ENCODE measurements at places on chromosomes 3 and 15.

GRCh38 chr3:140236836-140237501 lies 302.0 kb downstream of the CLSTN2 start:
- no peak for DNase-seq

DNA sequence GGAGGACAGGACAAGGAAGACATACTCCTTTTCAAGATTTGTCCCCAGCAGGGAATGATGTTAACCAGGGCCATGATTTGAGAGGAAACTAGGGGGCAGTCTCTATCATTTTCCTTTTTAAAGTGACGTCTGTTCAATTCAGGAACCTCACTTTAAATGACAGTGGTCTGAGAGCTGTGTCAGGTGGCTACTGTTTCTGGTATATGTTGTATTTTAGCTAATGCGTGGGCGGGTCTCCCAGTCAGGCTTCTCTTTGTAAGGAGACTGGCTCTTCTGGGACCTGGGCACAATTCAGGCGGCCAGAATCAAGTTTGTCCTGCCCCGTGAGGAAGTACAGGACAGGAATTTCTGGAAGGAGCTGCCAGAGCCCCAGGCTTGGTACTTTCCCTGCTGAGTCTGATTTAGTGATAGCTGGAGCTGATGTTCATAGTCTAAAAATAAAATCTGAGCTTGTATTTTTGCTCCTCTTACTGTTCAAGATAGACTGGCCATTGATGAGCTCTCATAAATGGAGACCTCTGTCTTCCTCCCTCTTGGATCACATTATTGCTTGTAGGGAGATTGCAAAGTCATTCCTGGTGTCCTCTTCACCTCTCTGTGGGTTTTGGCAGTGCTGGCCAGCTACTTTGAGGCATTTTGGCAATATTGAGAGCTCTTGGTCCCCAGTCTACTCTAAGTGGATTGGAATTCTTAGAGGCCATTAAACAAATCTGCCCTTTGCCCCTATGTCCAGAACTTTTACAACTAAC lies 25.6 kb downstream of the SQOR start:
- peak; percentile 36 for DNase-seq

DNA sequence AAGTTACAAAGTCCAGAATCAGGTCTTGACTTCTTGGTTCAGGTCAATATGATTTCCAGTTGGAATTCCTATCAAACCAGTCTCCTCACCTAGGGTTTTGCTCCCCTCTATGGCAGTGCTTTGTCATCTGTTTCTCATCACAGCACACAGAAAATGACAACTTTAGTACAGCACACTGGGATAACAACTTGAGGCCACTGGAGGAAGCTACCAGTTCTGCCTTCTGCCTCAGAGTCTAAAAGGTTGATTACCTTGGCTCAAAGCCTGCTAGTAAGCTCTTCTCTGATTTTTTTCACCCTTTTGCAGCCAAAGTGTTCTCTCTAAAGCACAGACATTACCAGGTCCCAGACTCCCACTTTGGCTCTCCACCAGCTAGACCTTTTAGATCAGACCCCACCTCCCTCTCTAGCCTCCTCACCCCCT lies 24.8 kb upstream of the TRIM59 start:
- DNase-seq: peak; percentile 35

DNA sequence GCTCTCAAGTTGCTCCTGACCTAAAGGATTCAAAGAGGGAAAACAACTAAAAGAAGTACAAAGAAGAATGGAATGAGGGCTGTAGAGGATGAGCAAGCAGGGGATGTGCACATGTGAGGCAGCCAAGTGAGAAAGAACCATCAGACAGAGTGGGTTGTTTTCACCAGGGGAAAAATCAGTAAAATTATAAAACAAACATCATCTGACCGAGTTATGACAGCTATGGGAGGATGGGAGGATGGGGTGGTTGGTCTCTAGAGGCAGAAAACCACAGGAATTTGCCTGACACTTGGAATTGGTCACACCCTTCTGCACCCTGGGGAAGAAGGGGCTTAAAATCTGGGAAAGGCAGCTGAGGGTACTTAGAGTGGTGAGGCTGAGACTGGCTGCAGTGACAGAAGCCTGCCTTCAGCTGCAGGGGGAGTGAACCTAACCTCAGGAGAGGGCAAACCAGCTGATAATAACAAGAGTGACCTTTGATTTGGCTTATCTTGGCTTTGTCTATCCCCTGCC lies 10.1 kb downstream of the ARHGAP31 start:
- DNase-seq: peak; percentile 82

- no peak for DNase-seq
These were observed 20.5 kb upstream of the RGMA start for GRCh38 chr15:93109336-93110102.

DNA sequence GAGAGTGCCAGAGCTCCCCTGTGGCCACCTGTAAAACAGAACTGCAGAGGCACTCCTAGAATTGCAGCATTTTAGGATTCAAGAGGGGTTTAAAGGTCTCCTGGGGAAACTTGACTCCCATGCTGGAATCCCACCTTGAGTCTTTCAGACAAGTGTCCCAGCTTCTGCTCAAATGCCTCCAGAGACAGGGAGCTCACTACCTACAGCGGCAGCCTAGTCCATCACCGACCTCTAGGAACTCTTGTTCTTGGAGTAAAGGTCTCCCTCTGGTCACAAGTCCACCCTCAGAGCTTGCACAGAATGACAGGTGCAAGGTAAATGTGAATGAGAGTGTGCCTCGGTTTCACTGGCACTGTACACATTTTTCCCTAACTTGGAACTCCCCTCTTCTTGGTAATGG lies 72.0 kb downstream of the NUP210 start:
- no peak for DNase-seq

DNA sequence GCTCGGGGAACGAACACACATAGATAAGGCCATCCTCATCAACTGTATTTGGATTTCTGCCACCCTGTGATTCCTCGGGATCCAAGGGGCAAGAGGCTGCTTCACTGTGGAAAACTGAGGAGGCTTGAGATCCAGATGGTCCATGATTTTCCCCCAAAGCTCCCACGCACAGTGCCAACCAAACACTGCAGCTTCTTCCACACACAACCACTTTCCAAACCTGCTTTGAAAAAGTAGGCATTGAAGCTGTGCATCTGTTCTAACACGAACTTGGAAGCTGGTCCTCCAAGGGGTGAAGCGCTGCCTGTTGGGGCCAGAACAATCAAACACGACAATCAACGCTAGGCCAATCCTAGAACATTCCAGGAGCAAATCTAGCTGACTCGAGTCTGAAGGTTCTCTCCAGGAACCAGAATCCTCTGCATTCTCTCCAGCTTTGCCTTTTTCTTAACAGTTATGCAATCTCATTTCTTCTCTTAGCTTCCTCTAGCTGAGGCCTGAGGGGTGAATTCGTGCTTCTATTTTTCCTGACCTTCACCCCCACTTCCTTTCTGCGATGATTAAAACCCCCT lies 104.4 kb downstream of the LRRK1 start:
- DNase-seq: no peak

GRCh38 chr3:13716540-13717221 lies 163.2 kb downstream of the WNT7A start:
- peak; percentile 2 for DNase-seq
